ENCODE measurements at places on chromosomes 7 and 10. TPM values are rescaled to one million over a fixed set of nuclear protein-coding genes. Genes with fewer than 3 reads are reported as not detected.

GRCh38 chr10:34191406-34191805 lies 623.7 kb downstream of the PARD3 start:
- H3K36me3 ChIP-seq: no peaks in the 10 kb centered on the region
- no peak overlapping the region for H3K4me3 ChIP-seq
- H3K27me3 ChIP-seq: peaks cover 4% of the 10 kb centered on the region

- DNase-seq: no peak
- no peak overlapping the region for H3K27ac ChIP-seq
- no peaks in the 10 kb centered on the region for H3K27me3 ChIP-seq
- H3K4me3 ChIP-seq: no peak overlapping the region
These were observed 8.8 kb downstream of the C1GALT1 start for GRCh38 chr7:7191137-7191536.

GRCh38 chr10:132059760-132060508 lies 5.8 kb upstream of the JAKMIP3 start:
- no peak for DNase-seq
- no peaks in the 10 kb centered on the region for H3K4me1 ChIP-seq
- no peaks in the 10 kb centered on the region for H3K36me3 ChIP-seq
- no peaks in the 10 kb centered on the region for H3K27me3 ChIP-seq

GRCh38 chr10:44297963-44298362 lies 86.9 kb downstream of the CXCL12 start:
- H3K4me3 ChIP-seq: no peak overlapping the region
- peaks cover 15% of the 10 kb centered on the region for H3K27me3 ChIP-seq
- no peaks in the 10 kb centered on the region for H3K4me1 ChIP-seq

DNA sequence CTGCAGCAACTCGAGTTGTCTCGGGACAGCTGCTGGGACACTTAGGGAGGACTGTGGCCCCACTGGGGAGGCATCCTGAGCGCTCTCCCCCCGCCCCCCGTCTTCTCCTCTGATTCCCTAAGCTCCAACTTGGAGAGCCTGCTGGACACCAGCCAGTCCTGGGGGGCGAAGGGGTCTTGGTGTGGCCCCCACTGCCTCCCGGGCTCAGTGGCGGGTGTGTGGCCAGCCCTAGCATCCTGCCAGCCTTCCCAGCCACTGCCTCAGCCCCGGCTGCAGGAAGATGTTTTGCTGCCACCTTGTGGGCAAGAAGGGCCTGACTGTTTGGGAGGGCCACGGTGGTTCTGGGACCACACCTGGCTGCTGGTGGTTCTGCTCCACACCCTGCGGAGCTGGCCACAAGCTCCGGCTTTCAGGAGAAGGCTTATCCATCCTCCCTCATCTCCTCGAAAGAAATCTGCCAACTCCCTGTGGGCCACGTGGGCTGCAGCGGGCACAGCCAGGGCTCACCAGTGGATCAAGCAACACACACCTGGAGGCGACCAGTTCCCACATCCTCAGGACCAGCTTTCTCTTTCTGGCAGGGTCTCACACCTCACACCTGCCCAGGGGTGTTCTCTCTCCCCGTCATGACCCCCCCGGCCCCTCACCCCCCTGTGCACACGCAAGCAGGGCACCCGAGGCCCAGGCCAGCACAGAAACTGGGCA lies 24.8 kb downstream of the AGAP3 start:
- peak; percentile 69 for DNase-seq
- no peak overlapping the region for H3K4me3 ChIP-seq
- H3K27ac ChIP-seq: no peak overlapping the region

DNA sequence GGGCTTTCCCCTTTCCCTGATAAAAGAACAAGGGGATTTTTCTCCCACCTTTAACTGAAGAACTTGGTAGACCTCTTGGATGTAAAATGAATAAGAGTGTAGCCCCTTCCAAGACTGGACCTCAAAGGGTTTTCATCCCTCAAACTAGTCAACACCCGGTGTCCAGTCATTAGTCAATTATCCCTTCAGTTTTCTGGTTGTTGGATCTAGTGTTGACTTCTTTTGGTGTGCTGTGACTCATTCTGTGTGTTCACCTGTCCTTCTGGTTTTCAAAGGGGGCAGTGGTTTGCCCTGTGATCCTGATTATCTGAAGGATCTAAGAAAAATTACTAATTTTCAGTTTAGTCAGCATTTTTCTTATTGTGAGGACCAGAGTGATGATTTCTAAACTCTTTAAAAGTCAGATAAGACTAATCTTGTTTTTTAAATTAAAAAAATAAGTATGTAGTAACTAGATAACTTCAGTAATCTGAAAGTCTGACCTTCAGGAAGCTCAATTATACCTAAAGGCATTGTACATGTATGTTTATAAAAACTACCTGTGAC lies 583.5 kb downstream of the CNTNAP2 start:
- no peak for DNase-seq
- no peaks in the 10 kb centered on the region for H3K27me3 ChIP-seq
- H3K27ac ChIP-seq: no peak overlapping the region
- H3K4me3 ChIP-seq: no peak overlapping the region

DNA sequence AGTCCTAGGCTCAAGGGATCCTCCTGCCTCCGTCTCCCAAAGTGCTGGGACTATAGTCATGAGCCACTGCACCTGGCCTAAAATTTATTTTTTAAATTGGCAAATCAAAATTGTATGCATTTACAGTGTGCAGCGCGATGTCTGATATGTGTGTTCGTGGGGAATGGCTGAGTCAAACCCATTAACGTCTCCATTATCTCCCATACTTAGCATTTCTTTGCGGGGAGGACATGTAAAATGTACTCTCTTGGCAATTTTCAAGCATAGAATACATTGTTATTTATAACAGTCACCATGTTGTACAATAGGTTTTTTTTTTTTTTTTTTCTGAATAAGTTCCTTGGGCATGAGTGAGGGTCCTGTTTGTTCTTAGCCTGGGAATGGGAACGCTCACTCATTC lies 3.8 kb downstream of the TMEM184A start:
- H3K27me3 ChIP-seq: no peaks in the 10 kb centered on the region
- H3K4me3 ChIP-seq: no peak overlapping the region
- no peaks in the 10 kb centered on the region for H3K36me3 ChIP-seq
- no peak overlapping the region for H3K27ac ChIP-seq
- DNase-seq: no peak

Gene SRRM3
- total RNA-seq: not detected

Gene HOGA1
- not detected for total RNA-seq

Gene MRC1
- 0.08 TPM for total RNA-seq

Gene NRG3
- total RNA-seq: not detected
